ENCODE measurements at places on chromosomes 7 and 10.

- peak; percentile 64 for DNase-seq
Observed at GRCh38 chr7:116224492-116225098, 14.3 kb downstream of the TES start.

GRCh38 chr7:74290553-74290950, 1.3 kb downstream of the CLIP2 start:
- no peak for DNase-seq

DNA sequence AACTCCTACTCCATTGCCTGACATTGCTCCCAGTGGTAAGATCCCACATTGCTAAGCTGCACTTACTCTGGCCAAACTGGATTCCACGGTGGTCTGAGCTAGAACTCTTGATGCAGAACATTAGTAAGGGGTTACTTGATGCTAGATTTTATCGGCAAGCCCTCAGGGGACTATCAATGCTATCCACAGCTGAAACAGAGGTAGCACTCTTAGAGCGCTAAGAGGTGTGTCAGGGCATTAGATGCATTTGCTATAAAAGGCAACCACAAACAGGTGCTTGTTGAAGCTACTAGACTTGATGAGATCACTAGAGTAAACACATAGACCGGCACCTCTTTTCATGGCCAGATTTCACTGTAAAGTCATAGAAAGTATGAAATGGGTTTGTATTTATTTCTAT, 116.3 kb downstream of the MDFIC start:
- no peak for DNase-seq

DNA sequence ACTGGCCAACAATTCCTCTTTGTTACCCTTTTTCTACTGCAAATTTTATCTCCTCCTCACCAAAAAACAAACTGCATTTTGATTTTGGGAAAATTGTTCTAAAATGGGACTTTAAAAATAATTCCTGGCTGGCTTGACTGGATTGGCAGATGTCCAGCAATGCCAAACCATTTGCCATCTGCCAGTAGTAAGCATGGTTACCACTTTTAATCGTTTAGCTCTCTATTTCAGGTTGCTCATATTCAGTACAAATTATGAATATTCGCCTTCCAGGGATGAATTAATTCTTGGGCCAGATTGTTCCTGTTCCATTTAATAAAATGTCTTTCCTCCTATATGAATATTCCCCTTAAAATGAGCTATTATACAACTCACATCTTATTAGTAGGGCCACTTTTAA, 35.7 kb downstream of the SMNDC1 start:
- DNase-seq = no peak

DNA sequence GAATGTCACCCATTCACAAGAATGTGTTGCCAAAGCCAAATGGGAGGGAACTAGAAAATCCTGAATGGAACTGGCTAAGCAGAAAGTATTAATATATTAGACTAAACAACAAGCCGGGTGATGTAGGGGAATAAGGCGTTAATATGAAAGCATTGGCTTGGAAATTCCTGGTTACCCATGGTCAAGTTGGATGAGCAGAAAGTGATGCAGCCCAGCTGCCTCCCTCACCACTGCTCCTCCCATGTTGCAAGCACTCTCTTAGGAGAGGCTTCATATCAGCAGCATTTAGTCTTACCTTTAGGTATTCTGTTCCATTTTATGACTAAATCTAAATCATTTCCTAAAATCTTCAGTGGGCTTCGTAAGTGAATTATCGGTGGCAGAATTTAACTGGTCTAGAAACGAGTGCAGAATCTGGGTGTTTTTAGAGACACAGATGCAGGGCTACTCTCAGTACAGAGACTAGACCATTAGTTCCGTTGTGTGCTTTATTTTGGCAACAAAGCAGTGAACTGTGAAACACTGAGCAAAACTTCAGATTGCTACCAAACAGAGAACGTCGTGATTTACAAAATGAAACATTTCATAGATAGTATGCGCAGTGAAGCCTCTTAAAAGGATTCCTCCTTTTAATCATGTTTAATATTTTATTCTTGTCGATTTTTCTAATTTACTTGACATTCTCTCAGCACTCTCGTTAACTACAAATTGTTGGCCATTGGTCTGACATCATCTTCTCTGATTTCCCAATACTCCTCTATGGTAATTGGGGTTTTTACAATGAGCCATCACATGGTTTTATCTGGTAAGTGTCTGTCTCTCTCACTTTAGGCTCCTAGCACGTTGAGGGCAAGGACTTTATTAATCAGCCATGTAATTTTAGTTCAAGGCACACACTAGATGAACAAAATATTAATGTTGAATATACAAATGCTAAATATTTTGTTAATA, 22.0 kb upstream of the HGF start:
- no peak for DNase-seq

DNA sequence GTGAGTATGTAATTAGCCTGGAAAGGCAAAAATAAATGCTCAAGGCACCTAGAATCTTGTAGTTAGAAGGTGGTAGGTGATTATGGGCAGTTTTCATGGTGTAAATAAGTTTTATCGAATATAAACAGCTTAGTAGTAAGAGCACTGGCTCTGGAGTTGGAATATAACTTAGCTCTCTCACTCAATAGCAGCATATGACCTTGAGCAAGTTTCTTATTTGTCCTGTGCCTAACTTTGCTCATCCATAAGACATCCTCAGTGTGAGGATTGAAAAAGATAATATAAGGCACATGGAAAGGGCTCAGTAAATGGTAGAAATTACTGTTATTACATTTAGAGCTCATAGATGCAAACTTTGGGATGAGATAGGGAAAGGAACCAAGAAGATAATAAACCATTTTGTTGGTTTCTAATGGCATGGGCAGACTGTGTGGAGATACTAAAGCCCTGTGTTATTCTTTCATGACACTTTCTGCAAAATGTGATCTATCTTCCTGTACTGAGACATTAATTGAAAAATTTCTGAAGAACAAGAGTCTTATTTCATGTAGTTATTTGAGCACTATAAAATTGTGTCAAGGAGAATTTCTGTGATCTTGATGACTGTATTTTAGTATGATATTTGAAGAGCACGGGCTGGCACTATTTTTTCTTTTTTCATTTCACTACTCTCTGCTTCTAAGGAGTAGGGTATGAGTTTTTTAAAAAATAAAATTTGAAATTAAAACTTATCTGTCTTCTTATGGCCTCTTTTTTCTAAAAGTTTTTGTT, 3.1 kb downstream of the SLK start:
- no peak for DNase-seq

DNA sequence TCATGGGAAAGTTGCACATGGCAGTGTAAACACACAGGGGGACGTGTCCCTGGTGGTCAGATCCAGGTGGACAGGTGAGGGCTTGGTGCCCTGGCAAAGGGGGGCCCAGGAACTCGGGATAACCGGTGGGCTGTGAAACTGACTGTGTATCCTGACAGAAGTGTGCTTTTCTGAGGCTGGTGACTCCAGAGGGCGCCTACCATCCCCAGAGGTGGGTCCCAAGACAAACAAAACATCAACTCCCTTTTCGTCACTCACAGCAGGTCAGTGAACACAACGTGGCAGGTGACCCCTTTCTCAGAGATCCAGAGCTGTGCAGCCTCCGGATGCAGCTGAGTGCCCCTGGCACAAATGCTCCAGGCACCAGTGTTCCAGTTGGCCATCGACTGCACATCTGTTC, 56.0 kb upstream of the DDC start:
- DNase-seq = no peak

GRCh38 chr10:77226452-77226851, 411.2 kb downstream of the KCNMA1 start:
- DNase-seq = no peak

GRCh38 chr7:17370901-17371585, 72.6 kb downstream of the AHR start:
- DNase-seq = no peak

GRCh38 chr7:10940704-10941355, 32.8 kb upstream of the PHF14 start:
- no peak for DNase-seq

DNA sequence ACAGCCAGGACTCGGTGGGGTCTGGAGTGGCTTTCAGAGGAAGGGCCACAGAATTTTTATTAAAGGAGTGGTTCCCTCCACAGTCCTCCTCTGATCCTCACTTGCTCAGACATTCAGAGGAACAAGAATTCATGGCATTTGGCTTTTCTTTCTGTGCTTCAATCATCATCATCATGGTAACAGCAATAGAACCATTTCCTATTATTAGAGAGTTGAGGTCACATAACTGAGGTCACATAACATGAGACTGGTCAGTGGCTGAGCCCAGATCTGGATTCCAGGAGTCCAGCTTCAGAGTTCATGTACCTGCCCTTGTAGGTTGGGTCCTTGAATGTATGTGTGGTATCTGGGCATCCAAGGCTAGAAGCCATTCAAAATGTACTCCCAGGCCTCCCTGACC, 177.3 kb upstream of the GRB10 start:
- DNase-seq = no peak

- peak; percentile 30 for DNase-seq
Observed at GRCh38 chr7:16921644-16922257, 40.0 kb upstream of the AGR3 start.

GRCh38 chr10:57624856-57625592, 642.7 kb downstream of the IPMK start:
- DNase-seq = no peak

- no peak for DNase-seq
Observed at GRCh38 chr7:43686991-43687390, 42.3 kb downstream of the COA1 start.

DNA sequence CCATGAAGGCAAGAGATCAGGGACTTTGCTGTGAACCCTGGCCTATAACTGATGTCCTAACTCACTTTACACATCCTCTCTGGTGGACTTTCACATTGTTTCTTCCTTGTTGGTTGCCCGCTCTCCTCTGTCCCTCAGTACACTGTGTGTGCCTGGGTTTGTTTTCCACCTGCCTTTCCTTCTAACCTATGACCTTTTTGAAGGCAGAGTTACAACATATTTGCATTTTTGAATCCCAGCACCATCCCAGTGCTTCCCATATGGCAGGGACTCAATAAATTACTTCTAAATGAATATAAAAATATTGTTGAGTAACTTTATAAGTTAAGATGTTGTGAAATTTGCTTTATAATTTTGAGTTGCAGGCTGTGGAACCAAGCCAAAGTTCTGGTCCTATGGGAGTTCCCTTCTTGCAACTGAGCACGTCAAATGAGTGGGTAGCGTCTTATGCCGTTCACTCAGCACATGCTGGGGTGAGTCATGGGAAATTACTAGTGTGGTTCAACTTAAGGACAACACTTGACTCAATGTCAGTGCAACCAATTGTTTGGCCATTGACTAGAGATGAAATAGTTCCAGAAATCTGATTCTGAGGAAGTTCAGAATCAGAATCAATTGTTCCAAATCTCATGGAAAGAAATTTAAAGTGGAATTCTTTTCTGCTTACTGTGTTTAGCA, 250.9 kb downstream of the TWIST1 start:
- DNase-seq = peak; percentile 100

DNA sequence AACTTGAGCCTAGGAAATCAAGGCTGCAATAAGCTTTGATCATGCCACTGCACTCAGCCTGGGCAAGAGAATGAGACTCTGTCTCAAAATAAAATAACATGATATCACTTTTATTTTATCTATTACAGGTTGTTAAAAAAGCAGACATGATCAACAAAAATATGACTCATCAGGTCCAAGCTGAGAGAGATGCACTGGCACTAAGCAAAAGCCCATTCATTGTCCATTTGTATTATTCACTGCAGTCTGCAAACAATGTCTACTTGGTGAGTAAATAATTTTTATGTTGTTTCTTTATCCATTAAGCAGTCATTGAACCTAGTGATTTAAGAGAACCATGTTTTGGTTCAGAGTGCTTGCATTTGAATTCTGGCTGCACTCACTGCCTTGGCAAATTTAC, 3.3 kb downstream of the MASTL start:
- no peak for DNase-seq

- no peak for DNase-seq
Observed at GRCh38 chr7:157408258-157409101, 71.7 kb downstream of the DNAJB6 start.

DNA sequence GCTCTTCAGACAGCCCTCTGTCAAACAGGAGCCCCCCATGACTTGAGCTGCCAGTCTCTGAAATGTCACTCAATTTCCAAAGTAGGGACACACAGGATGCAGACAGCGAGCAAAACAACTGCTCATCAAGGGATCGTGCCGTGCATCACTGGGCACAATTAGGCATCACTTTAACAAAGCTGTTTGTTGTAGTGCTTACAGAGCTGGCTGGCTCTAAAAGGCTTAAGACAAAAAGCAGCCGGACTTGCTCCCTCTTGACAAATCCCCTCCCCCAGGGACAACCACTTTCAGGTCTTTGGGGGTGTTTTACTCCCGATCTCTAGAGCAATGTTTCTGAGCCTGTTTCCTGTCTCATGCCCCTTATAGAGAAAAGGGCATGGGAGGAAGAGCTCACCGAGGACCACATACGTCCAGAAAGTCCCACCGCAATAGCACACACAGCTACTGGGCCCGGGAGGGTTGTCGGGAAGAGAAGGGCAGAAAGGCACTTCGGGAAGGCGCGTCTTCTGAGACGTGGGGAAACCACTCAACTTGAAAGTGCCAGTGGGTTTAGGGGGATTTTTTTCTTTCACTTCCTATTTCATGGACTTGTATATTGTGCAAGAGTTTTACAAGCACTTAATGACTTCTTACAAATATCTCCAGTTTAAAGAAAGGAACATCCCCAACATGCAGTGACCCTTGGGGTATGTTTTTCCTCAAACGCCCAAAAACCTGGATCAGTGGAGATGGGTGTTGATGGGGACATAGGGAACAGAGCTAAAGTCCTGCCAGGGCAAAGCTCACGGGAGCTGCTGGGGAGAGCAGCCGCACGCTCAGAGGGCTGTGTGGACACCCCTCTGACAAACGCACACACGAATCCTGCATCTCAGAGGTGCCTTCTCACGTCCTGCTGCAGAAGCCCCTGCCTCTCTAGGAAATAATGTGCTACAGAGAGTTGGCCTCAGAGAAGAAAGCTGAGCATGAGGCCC, 27.1 kb downstream of the LRRC20 start:
- DNase-seq = no peak

DNA sequence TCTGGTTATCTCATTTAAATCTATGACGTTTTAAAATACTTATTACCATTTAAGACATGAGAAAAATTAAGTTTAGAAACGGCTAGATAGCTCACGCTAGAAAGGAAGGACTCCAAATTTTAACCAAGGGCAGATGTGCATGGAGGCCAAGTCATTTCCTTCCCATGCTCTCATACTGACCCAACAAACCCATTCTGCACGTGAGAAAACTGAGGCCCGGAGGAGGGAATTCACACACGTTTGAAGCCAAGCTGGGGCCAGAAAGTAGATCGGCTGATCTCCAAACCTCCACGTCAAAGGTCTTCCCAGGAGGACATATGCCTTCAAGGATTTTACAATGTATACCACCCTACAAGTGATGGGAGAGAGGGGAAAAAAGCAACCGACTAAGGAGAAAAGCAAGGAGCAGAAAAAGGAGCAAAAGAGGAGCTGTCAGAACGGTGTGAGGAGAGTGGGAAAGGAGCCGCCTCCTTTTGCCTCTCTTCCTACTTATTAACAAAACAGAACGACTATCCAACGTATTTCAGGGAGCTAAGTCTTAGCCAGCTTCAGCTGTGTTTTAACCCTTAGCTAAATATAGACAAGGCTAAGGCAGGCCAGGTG, 645 bp upstream of the SIRT1 start:
- DNase-seq = no peak
